ENCODE measurements at places on chromosomes 1 and 21.

- peak; percentile 94 for DNase-seq
Measured at GRCh38 chr1:43367904-43368645, at the start of gene ELOVL1. ELOVL1 (minus strand) TSS chr1:43368011; CDS start chr1:43365609, 2,402 bp downstream.

GRCh38 chr1:204941421-204942338 is 71.0 kb downstream of the NFASC start:
- DNase-seq: peak; percentile 29

GRCh38 chr1:92655197-92655801 is 129.6 kb downstream of the EVI5 start:
- no peak for DNase-seq

GRCh38 chr1:147585640-147586383 is 44.5 kb downstream of the BCL9 start:
- DNase-seq: no peak

DNA sequence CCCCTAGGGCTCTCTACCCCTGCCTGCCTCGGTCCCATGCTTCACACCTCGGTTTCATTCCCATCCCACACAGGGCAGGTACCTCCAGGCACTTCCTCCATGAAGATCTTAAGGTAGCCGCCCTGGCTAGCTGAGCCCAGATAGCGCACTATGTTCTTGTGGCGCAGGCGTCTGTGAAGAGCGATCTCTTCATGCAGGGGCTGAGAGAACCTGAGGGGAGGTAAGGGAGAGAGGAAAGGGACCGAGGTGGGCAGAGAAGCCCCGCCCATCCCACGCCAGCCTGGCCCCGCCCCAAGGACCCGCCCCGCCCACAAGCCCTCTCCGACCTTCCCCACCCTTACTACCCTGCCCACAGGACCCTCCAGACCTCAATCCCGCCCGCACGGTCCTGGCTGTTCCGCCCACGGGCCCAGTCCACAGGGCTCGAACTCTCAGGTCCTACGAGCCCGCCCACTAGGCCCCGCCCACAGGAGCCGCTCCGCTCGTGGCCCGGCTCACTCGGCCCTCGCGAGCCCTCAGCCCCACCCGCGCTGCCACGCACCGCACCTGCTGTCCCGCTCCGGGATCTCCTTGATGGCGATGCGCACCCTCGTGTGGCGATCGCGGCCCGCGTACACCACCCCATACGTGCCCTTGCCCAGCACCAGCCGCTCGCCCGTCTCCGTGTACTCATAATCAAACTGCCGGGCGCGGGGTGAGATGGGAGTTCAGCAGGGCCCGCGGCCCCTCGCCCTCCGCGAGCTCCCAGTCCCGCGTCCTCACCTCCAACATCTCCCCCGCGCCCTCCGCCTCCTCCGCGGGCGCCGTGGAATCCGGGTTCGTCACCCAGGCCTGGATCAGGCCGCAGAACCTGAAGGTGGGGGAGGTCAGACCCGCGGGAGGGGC is 6.4 kb downstream of the MAP3K6 start:
- no peak for DNase-seq

- DNase-seq: no peak
Measured at GRCh38 chr1:175597205-175597604, 146.2 kb downstream of the TNR start.

- no peak for DNase-seq
Measured at GRCh38 chr1:8364528-8365442, 46.9 kb downstream of the SLC45A1 start.

DNA sequence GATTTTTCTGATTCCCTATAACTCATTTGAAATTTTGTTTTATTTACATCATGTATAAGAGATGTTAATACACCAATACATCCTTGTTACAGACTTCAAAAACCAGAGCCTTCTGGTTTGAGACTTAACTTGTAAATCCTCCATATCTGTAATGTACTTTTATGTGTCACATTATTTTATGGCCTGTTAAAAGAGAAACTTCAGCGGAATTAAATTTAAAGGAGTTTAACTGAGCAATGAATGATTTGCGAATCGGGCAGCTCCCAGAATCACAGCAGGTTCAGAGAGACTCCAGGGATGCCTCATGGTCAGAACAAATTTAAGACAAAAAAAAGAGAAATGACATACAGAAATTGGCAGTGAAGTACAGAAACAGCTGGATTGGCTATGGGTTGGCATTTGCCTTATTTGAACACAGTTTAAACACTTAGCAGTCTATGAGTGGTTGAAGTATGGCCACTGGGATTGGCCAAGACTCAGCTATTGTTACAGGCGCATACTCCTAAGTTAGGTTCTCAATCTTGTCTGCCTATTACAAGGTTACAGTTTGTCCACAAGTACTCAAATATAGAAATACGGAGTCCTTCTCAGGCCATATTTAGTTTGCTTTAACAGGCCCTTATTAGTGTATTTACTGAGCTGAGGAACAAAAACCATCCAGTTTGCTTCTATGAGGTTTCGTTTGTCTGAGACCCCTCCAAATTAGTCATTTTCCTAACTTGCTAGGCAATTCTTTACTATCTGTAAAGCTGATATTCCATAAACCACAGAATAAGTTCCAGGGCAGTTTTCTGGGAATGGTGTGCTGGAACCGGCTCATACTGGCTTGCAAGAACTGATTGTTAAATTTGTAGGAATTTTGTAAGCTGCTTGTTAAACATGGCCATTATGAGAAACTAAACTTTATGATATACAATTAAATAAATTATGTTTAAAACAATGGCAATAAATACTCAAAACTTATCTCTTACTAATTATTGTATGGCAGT is 56.2 kb upstream of the WDR26 start:
- no peak for DNase-seq

- DNase-seq: no peak
Measured at GRCh38 chr21:34762786-34763185, 94.0 kb downstream of the CLIC6 start.

DNA sequence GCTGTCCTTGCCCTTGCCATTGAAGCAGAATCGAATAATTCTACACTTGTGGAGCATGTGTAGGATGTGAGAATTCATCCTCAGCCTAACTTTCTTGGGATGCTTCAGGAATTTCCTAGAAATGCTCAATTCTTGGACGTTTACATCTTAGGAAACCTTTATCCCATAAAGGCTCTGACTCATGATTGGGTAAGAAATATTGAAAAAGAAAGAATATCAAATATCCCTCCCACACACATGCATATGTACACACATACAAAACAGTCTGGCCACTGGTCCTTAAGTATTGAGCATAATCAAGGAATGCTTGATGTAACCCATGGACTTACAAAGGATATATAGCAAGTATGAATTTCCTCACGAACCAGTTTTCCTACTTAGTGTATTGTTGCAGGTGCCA is 83.9 kb upstream of the IPO9 start:
- DNase-seq: peak; percentile 63

- DNase-seq: no peak
Measured at GRCh38 chr1:189431447-189431846, 1046.2 kb downstream of the BRINP3 start.

DNA sequence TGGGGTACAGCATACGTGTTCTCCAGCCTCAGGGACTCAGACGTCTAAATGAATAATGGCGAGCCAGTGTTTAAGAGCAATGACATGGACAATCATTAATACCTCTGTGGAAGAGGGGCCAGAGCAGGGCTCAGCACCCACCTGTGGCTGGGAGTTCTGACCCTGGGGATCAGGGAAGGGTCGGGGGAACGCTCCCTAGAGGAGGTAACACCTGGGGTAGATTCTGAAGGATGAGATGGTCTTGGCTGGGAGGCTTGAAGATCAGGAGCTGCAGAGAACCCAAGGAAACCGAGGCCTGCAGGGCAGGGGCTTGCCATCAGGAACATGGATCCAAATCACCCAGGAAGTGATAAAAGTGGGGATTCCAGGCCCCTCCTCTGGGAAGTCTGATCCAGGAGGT is 138.2 kb upstream of the RUNX3 start:
- DNase-seq: no peak

DNA sequence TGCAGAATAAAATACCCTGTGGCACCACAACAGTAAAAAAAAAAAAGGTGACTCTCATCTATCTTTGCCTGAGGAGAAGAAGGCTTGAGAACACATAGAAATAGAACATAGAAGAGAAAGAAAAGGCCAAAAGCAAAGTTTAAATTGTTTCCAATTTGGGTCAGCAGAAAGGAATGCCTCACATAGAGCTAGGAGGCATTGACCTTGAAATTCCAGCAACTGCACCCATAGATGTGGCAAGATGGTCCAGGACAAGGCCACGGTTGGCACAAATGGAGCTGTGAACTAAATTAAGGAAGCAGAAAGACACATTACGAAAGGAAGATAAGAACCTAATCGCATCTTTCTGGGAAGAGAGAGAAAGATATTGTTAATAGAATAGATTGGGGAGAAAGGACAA is 588.3 kb downstream of the LMO4 start:
- no peak for DNase-seq

DNA sequence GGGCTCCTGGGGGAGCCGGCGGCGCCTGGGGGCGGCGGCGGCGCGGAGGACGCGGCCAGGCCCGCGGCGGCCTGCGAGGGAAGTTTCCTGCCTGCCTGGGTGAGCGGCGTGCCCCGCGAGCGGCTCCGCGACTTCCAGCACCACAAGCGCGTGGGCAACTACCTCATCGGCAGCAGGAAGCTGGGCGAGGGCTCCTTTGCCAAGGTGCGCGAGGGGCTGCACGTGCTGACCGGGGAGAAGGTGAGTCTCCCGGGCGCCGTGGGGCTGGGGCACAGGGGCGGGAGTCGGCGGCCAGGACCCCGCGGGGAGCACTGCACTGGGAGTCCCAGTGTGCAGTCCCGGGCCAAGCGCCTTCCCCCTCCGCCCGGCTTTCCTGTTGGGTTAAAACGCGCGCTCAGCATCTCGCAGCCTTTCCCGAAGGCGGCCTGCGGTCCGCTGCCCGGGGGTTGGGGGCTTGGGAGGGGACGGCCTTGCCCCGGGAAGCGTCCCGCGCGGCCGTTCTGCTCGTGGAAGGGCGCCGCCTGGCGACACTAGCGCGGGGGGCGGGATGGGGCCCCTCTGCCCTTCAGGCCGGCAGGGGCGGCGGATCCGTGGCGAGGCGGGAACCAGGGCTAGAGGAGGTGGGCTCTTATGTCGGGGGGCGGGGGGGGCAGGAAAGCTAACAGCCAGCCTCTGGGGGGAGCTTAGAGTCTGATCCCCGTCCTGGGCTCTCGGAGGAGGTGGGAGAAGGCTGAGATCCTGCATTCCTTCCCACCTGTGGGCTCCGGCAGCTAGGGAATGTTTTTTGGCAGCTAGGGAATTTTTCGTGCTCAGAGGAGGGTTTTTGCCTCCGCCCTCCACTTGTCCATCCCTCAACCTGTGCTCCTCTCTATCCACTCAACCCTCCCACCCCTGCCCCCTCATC is 1.1 kb downstream of the HUNK start:
- no peak for DNase-seq

GRCh38 chr1:76501136-76501535 is 366.1 kb upstream of the ST6GALNAC5 start:
- DNase-seq: no peak

DNA sequence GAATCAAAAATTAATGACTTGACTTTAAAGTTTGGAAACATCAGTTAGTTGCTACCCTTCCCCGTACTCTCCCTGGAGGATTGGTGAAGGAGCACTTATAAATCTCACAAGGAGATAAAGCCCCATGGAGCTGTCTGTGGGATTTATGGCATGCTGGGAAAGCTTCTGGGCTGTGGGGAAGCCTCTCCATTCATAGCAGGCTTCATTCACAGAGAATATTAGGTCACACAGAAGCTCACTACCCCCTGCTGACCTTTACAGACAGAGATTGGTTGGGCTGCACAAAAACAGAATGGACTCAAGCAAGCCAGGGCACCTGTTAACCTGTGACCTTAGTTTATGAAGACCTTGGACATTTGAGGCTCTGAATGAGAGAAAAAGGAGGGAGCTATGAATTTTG is 32.1 kb downstream of the RGL1 start:
- DNase-seq: no peak

DNA sequence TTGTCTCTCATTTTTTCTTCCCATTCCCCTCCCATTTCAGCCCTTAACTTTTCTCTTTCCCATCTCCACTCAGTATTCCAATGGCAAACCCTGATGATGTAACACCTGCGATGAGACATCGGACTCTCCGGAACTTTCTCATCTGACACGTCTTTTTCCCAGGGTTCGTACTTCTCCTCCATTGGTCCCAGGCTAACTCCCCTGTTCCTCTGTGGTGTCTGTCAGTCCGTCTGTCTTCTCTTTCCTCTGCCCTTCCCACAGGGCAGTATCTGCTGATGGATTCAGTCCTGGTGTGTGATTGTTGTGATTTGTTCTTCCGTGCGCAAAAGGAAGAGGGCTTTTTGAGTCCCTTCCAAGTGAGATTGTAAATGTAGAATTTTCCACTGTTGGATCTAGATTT is 27.7 kb downstream of the VANGL2 start:
- DNase-seq: no peak

GRCh38 chr1:209674957-209675564 is at the start of gene G0S2:
G0S2 (plus strand) TSS chr1:209675412; CDS start chr1:209675685, 273 bp downstream.
- DNase-seq: peak; percentile 73

- DNase-seq: no peak
Measured at GRCh38 chr1:12456979-12457378, 161.0 kb downstream of the DHRS3 start.

DNA sequence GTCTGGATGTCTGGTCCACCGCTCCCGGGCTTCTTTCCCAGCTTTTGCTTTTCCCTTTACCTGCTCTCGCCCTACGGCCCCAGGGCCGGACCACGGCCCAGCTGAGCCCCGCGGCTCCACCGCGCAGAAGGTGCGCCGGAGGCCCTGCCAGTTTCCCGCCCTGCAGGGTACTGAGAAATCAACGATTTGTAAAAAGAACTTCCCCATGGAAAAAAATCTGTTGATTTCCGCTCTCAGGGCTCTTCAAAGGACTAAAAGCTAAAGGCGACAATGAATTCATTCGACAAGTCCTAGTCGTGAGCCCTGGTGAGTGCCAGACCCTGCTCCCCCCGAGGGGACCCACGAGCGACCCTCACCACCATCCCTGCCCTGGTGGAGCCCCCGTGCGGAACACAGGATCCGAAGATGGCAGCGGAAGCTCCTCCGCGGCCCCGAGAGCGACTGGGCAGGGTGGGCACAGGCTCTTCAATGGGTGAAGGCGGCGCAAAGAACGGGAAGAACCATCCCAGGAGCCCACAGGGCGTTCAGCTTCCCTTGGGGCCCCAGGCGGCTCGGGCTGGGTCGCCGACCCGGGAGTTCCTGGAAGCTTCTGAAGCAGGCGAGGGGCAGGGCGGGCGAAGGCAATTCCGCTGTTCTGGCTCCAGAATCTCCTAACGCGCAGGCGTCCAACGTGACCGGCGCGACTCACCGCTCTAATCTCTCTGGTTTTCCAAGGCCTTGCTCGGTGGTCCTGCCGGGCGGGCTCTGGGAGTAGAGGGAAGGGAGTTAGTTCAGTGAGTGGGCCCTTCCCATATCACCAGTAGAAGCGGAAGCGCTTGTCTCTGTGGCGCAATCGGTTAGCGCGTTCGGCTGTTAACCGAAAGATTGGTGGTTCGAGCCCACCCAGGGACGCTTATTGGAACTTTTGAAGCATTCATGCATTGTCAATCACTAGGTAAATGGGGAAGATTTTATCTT is 6.6 kb upstream of the RNU1-2 start:
- DNase-seq: peak; percentile 82

GRCh38 chr1:59815892-59816291 is 1.1 kb downstream of the HOOK1 start:
- no peak for DNase-seq

DNA sequence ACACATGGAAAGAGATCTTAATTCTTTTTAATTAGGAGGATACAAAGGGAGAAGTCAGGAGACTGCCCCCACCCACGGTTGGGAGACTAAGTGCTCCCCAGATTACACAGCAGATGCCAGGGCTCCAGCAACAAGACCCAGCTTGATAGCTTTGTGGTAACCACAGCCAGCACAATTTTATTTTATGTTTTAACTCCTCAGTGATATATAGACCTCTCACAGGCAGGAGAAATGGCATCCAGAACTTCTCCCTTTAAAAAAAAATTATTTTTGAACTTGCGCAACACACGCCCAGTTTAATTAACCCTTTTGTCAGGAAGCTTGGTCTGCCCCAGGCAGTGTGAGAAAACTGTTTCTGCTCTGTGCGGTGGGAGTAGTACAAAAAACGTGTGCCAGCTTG is 62.6 kb upstream of the ACOT11 start:
- DNase-seq: peak; percentile 29

Measured in inflammatory macrophage treated with lipopolysaccharide for 4 hours (primary cell).